Iris pigment epithelial cell (primary cell): ENCODE measurements at places on chromosomes 2 and 18.

GRCh38 chr2:215314896-215315295, 3.0 kb downstream of the ATIC start:
- no peak for DNase-seq

DNA sequence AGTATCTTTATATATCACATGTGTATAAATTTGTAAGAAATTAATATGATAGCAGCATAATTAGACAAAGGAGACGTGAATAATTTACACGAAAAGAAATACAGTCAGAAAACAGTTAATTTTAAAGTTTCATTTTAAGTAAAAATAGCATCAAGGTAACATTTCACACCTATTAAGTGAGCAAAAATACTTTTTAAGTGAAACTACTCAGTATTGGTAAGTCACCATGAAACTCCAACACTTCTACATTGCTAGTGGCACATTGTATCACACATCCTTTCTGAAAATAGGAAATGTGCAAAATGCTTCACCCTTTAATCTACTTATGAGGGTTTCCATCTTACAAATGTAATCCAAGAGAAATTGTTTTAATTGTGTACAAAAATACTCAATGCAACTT, 287.9 kb upstream of the EPAS1 start:
- DNase-seq, result no peak

DNA sequence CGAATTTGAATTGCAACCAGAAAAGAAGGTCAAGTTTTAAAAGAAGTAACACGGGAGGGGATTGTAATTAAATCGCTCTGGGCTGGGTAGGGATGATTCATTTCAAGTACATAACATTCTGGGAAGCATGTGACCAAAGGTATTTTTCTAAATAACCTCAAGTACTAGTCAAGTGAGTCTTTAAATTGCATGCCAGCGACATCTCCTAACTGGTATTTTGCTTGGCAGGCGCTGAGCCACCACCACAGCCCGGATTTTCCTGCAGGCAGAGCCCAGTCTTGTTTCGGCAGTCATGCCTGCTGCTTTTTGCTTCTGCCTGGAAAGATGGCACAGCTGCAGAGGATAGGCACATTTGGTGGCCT, 33.7 kb upstream of the NPAS2 start:
- DNase-seq, result peak; percentile 80

GRCh38 chr2:187549193-187549592, 5.0 kb downstream of the TFPI start:
- no peak for DNase-seq

GRCh38 chr2:174086708-174087107, 121.5 kb upstream of the SP3 start:
- DNase-seq, result no peak

- DNase-seq, result peak; percentile 4
Observed at GRCh38 chr2:44537264-44537663, 175.5 kb downstream of the CAMKMT start.

DNA sequence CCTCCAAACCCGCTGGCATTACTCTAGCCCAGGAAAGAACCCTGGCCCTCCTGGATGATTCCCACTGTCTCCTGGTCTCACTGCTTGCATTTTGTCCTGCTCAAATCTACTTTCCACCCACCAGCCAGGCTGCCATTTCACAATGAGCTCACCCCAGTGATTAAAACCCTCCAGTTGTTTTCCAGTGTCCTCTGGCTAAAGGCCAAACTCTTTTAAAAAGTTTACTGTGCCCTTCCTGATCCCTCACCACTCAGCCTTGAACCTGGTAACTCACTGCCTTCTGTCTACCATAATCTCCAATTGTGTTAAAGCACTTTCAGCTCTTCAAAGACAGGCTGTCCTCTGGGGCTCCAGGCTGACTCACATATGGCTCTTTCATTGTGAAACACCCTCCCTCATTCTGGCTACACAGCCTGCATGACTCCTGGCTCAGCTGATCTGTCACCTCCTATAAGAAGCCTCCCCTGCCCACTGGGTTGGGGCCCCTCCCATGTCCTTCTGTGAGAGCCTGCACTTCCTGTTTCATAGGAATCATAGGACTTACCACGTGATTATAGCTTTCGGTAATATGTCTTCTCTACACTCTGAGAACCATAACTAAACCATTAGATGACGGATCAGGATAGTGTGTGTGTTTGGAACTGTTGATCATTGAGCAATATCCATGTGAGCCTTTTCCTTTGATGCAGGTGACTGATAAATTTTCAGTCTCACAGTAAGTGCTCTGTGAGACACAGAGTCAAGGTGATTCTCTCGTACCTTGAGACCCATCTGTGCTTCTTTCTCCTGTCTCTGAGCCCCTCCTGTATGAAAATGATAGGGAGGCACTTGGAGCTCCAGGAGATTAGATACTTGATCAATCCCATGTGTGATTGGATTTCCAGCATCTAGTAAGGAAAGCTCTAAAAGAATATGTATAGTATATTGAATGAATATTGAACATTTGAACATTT, 590.8 kb upstream of the ID2 start:
- peak; percentile 82 for DNase-seq

DNA sequence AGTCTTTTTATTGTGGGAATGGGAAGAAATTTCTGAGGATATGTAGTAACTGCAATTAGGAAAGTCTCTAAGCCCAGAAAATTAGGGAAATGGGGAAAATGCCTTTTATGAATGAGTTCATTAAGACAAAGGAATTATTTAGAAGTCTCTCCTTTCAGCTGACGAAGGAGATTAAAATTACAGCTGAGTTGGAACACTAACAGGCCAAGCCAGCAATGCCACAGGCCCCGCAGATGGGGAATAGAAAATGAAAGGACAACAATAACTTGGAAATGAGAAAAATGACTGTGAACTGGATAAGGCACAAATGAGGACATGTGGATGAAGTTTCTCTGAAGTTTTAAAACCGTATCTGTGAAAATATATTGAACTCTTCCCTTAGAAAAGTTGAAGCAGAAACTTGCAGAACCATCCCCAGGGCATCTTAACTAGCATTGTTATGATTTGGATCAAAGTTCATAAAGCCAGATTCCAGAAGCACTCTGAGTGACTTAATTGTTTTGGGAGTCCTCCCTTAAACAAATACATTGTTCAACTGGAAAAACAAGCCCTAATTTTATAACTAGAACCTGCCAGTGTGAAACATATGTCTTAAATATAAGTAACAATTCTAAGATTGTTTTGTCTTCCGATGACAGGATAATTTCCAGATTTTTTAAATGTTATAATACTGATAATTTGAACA, 51.3 kb downstream of the C2orf76 start:
- no peak for DNase-seq

DNA sequence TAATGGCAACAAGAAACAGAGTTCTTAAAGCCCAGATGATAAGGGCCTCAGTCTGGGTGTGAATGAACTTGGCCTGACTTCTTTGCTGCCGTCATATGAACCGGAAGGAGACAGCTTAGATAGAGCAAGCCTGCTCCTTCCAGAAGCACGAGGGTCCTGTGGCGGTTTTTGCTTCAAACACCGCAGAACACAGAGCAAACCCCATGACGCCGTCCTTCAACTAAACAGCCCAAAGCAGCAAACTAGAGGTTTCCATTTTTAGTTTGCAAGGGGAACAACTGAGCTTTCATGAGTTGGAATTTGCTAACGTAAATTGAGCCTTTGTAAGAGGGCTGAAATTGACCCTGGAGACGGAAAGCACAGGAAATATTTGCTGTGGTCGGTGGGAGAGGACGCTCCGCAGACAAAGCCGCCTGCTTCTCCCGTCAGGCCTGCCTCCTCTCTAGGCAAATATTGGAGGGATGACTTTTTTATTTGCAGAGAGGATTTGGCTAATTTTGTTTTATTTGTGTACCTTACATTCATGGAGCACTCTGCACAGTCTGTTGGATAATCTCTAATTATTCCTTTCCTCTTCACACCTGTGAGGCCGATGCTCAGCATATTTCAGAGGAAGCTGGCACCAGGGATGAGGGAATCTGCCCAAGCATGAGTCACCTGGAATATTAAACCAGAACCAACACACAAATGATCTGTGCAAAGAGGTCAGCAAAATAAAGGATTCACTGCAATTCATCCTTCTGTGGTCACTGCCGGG, 134.0 kb upstream of the NCK2 start:
- DNase-seq, result no peak

DNA sequence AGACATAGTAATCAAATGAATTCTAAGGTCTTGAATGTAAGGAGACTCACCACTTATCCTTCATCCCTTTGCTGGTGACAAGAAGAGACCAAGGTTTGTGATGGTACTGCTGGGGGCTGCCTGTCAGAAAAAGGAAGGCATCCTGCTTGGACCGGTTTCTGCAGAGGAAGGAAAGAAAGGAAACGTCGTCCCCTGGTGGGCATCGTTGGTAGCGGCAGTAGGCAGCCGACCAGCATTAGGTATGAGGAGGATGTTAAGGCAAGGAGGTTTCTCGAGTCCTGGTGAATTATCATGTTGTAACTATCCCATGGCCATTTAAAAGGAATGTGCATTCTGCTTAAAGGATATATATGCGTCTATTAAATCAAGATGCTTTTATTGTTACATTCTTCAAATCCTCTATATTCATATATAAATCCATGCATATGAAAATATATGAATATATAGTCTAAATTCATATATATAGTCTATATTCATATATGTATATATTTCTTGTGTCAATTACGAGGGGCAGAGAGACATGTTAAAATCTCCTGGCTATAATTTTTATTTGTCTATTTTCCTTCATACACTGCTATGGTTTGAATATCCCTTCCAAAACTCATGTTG, 94.4 kb upstream of the TGFA start:
- DNase-seq, result peak; percentile 59
